ENCODE measurements at places on chromosomes 6 and 20. TPM values are rescaled to one million over a fixed set of nuclear protein-coding genes. Genes with fewer than 3 reads are reported as not detected.

GRCh38 chr6:10409731-10410206 lies 5.1 kb downstream of the TFAP2A start:
- H3K4me3 ChIP-seq: no peak overlapping the region
- no peak for DNase-seq
- H3K27me3 ChIP-seq: peaks cover 73% of the 10 kb centered on the region
- no peak overlapping the region for H3K27ac ChIP-seq
- H3K36me3 ChIP-seq: peaks cover 16% of the 10 kb centered on the region

Gene EPHA7
- total RNA-seq: not detected

GRCh38 chr20:32416206-32416605 lies 58.1 kb downstream of the ASXL1 start:
- H3K27me3 ChIP-seq: no peaks in the 10 kb centered on the region
- peaks cover 37% of the 10 kb centered on the region for H3K36me3 ChIP-seq
- peaks cover 55% of the 10 kb centered on the region for H3K4me1 ChIP-seq
- no peak overlapping the region for H3K4me3 ChIP-seq
- no peak for DNase-seq

DNA sequence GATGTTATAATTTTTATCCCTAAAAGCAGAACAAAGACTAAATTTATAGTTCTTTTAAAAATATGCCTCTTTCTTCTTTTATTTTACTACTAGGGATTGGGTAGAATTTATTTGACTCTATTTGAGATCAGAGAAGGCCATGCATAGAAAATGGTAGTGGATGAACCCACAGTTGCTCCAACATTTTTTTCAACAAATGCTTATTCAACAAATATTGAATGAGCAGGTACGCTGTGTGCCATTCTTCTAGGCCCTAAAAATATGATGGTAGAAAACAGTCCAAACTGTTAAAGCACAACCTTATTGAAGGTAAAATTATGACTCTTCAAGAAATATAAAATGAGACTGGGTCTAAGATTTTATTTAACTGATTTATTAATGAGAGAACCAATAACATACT lies 30.0 kb downstream of the OTOR start:
- H3K36me3 ChIP-seq: no peaks in the 10 kb centered on the region
- no peaks in the 10 kb centered on the region for H3K4me1 ChIP-seq

Gene LY6G6C
- not detected for total RNA-seq

GRCh38 chr6:42230345-42231321 lies 13.0 kb upstream of the MRPS10 start:
- DNase-seq: peak; percentile 20
- no peak overlapping the region for H3K4me3 ChIP-seq
- no peaks in the 10 kb centered on the region for H3K36me3 ChIP-seq
- H3K27me3 ChIP-seq: no peaks in the 10 kb centered on the region
- H3K4me1 ChIP-seq: no peaks in the 10 kb centered on the region

Gene PPIL6
- 0.38 TPM for total RNA-seq

GRCh38 chr20:37526839-37527637 lies 638 bp downstream of the BLCAP start:
- no peak for DNase-seq
- H3K36me3 ChIP-seq: no peaks in the 10 kb centered on the region
- peaks cover 46% of the 10 kb centered on the region for H3K4me1 ChIP-seq
- H3K27me3 ChIP-seq: no peaks in the 10 kb centered on the region
- peak overlapping the region; percentile 78 for H3K4me3 ChIP-seq
- peak overlapping the region; percentile 100 for H3K27ac ChIP-seq

GRCh38 chr20:40602381-40602780 lies 86.7 kb downstream of the MAFB start:
- DNase-seq: no peak
- H3K27me3 ChIP-seq: peaks cover 6% of the 10 kb centered on the region
- H3K36me3 ChIP-seq: no peaks in the 10 kb centered on the region
- no peak overlapping the region for H3K27ac ChIP-seq
- no peak overlapping the region for H3K4me3 ChIP-seq

DNA sequence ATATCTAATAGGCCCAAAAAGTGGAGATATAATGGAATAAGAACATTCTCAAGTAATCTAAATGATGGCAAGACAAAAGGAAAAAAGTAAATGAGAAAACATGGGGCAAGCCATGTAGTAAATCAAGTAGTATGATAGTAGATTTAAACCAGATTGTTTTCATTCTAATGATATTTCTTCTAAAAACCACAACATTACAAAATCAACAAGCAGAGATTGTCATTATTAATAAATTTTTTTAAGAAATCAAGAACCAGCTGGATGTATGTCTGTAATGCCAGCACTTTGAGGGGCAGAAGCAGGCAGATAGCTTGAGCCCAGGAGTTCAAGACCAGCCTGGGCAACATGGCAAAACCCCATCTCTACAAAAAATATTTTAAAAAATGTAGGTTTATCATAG lies 155.0 kb downstream of the RNGTT start:
- H3K4me3 ChIP-seq: no peak overlapping the region
- H3K27me3 ChIP-seq: no peaks in the 10 kb centered on the region
- no peak overlapping the region for H3K27ac ChIP-seq
- H3K4me1 ChIP-seq: peaks cover 12% of the 10 kb centered on the region
- no peak for DNase-seq

DNA sequence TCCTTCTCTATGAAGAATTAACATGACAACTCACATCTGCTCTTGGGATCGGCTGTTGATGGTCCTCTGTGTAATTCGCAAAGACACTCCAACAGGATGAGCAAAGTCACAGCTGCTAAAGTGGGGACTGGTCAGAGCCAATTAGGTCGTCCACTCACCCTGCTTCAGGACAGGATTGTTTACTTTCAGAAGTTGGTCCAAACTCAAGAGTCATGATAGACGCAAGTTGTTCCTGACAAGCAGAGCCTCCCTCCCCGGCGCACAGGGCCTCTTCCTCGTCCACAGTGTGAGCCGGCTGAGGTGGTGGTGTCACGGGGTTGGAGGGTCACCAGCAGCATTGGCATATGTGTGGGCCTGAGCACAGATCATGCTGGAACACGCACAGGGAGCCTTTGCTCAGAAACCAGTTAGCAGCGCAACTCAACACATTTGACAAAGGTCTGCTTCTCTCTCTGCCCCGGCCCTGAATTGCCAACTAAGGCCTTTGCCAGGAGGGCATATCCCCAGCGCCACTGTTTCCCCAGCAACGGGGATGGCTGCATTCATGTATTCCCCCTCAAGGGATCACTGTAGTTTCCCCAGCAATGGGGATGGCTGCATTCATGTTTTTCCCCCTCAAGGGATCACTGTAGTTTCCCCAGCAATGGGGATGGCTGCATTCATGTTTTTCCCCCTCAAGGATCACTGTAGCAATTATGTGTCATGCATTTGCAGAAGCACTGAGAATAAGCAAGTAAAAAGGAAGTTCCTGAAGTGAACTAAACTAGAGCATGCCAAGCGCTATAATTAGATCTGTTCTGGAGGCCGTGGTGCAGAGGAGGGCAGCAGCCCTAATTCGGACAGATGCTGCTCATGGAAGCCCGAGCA lies 111.7 kb downstream of the THBS2 start:
- H3K4me1 ChIP-seq: no peaks in the 10 kb centered on the region
- no peak overlapping the region for H3K27ac ChIP-seq
- DNase-seq: no peak
- peaks cover 1% of the 10 kb centered on the region for H3K27me3 ChIP-seq
- H3K4me3 ChIP-seq: no peak overlapping the region

DNA sequence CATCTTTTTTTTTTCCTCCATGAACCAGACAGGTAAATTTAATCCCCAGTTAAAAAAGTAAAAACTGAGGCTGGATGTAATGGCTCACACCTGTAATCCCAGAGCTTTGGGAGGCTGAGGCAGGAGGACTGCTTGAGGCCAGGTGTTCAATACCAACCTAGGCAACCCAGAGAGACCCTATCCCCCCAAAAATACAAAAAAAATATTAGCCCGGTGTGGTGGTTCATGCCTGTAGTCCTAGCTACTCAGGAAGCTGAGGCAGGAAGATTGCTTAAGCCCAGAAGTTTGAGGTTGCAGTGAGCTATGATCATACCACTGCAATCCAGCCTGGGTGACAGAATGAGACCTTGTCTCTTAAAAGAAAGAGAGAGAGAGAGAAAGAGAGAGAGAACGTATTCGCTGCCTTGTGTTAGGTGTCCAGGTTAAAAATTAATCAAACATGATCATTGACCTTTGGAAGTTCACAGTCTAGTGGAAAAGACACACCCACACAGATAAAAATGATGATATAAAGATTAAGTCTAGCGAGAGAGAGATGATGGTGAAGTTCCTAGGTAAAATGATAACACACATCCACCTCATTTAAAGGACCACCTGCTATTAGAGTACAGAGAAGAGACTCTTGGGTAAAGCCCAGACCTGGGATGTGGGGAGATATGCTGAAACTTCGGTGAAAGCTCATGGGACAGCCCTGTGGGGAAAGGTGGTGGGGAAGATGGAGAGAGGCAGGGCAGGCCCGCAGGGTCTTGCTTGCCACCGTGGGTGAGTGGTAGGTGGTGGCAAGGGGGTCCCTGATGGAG lies 4.8 kb upstream of the NHSL1 start:
- H3K27me3 ChIP-seq: peaks cover 4% of the 10 kb centered on the region
- H3K27ac ChIP-seq: no peak overlapping the region
- H3K4me1 ChIP-seq: peaks cover 4% of the 10 kb centered on the region
- DNase-seq: no peak
- H3K36me3 ChIP-seq: no peaks in the 10 kb centered on the region

- no peaks in the 10 kb centered on the region for H3K27me3 ChIP-seq
- no peak for DNase-seq
- H3K27ac ChIP-seq: no peak overlapping the region
- peaks cover 23% of the 10 kb centered on the region for H3K36me3 ChIP-seq
- no peak overlapping the region for H3K4me3 ChIP-seq
These were observed 161.0 kb downstream of the ASCC3 start for GRCh38 chr6:100719883-100720682.

Gene BPIFB4
- not detected for total RNA-seq

Gene TJAP1
- total RNA-seq: 32.9 TPM

DNA sequence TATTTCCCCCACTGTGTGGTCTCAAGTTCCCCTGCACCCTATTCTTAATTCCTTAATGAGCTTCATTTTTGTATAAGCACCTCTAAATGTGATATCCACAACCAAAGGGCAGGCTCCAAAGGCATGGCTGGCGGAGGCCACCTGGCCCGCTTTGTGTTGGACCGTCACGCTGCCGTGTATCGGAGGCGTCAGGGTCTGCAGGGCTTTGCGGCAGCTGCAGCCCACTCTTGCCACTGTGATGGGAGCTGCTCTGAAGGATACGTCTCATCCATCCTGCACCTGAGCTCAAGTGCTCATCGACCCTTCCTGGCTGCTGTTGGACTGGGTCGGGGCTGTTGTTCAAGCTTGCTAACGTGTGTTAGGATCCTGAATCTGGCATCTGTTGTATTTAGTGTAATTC lies 177.6 kb downstream of the ARID1B start:
- no peak overlapping the region for H3K4me3 ChIP-seq
- peaks cover 68% of the 10 kb centered on the region for H3K4me1 ChIP-seq
- H3K27ac ChIP-seq: no peak overlapping the region
- no peak for DNase-seq
- H3K36me3 ChIP-seq: no peaks in the 10 kb centered on the region

Gene FNDC1
- not detected for total RNA-seq

Gene SLC12A5
- total RNA-seq: not detected

GRCh38 chr20:35757098-35757705 lies 14.6 kb upstream of the PHF20 start:
- H3K27me3 ChIP-seq: no peaks in the 10 kb centered on the region
- no peak overlapping the region for H3K27ac ChIP-seq
- no peak for DNase-seq

GRCh38 chr6:141659582-141659981 lies 473.1 kb upstream of the GJE1 start:
- no peak overlapping the region for H3K27ac ChIP-seq
- no peaks in the 10 kb centered on the region for H3K36me3 ChIP-seq
- H3K4me3 ChIP-seq: no peak overlapping the region
- H3K27me3 ChIP-seq: peaks cover 2% of the 10 kb centered on the region
- no peaks in the 10 kb centered on the region for H3K4me1 ChIP-seq
- DNase-seq: no peak

DNA sequence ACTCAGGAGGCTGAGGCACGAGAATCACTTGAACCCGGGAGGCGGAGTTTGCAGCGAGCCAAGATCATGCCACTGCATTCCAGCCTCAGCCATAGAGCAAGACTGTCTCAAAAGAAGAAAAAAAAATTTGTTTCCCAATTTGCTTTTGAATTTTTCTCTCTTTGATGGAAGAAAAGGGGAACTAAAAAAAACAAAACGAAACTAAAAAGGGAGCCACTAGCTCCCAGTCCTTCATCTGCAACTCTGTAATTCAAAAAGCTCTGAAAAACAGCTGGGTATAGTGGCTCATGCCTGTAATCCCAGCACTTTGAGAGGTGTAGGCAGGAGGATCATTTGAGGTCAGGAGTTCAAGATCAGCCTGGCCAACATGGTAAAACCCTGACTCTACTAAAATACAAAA lies 9.5 kb downstream of the OVOL2 start:
- H3K27me3 ChIP-seq: peaks cover 32% of the 10 kb centered on the region
- DNase-seq: no peak
- no peak overlapping the region for H3K4me3 ChIP-seq
- no peak overlapping the region for H3K27ac ChIP-seq
- no peaks in the 10 kb centered on the region for H3K4me1 ChIP-seq

DNA sequence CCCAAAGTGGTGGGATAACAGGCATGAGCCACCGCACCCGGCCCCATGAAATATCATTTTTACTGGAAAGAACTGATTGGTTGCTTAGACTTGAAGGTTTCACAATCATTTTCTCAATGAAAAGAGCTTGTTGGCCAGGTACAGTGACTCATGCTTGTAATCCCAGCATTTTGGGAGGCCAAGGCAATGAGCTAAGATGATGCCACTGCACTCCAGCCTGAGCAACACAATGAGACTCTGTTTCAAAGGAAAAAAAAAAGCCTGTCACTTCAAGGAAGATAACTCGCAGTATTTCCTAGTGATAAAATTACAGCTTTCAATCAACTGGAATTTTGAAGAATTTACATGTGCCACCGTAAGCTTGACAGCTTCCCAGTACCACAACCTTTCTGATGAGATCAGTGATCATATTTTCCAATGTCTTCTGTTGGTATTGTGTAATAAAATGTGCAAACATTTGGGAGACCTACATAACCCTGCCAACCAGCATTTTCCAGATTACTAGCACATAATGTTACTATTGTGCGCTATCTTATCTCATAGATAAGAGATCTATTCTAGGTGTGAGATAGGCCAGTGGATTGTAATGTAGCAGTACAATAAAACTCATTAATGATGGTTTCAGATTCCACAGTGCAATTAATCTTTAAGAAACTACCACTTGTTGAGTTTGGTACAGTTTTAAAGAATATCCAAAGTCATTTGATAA lies 7.2 kb downstream of the PNLDC1 start:
- H3K27ac ChIP-seq: no peak overlapping the region
- no peaks in the 10 kb centered on the region for H3K4me1 ChIP-seq
- H3K4me3 ChIP-seq: no peak overlapping the region
- no peak for DNase-seq

Gene SNAP25
- total RNA-seq: not detected

GRCh38 chr20:61555566-61555965 lies 303.5 kb downstream of the CDH4 start:
- no peaks in the 10 kb centered on the region for H3K36me3 ChIP-seq
- H3K4me1 ChIP-seq: no peaks in the 10 kb centered on the region
- no peak for DNase-seq
- H3K27me3 ChIP-seq: no peaks in the 10 kb centered on the region
- H3K4me3 ChIP-seq: no peak overlapping the region

Gene YTHDF1
- 31.0 TPM for total RNA-seq

Measured in activated CD8-positive, alpha-beta T cell treated with anti-CD3 and anti-CD28 coated beads for 36 hours (primary cell).